ENCODE measurements at places on chromosomes 12 and 14. TPM values are rescaled to one million over a fixed set of nuclear protein-coding genes. Genes with fewer than 3 reads are reported as not detected.

KLHL33 gene
- not detected for total RNA-seq

NUP37 gene
- 32.2 TPM for total RNA-seq

CD4 gene
- not detected for total RNA-seq

LAG3 gene
- total RNA-seq = 0.08 TPM

ACRBP gene
- 0.16 TPM for total RNA-seq

ASB2 gene
- total RNA-seq = not detected

ASCL1 gene
- not detected for total RNA-seq

PTCSC3 gene
- total RNA-seq = not detected

AKAP3 gene
- 1.2 TPM for total RNA-seq

PLA2G1B gene
- not detected for total RNA-seq

FAM222A gene
- 0.72 TPM for total RNA-seq

KCNK13 gene
- total RNA-seq = not detected

WNT1 gene
- not detected for total RNA-seq

SOX5 gene
- not detected for total RNA-seq

AMDHD1 gene
- total RNA-seq = 0.39 TPM

NINJ2 gene
- total RNA-seq = not detected

SYNDIG1L gene
- total RNA-seq = not detected

NRDE2 gene
- 4.5 TPM for total RNA-seq

PXN gene
- 191 TPM for total RNA-seq

LRTM2 gene
- total RNA-seq = not detected

CAPZA3 gene
- not detected for total RNA-seq

SPX gene
- 1.5 TPM for total RNA-seq

WDR20 gene
- 16.9 TPM for total RNA-seq

EXOC3L4 gene
- not detected for total RNA-seq

KRT78 gene
- total RNA-seq = 0.16 TPM

NRIP2 gene
- not detected for total RNA-seq

KRT75 gene
- 4.9 TPM for total RNA-seq

OR6C2 gene
- total RNA-seq = not detected

SLC5A8 gene
- total RNA-seq = 0.08 TPM

SERPINA12 gene
- total RNA-seq = not detected

TMEM253 gene
- 0.31 TPM for total RNA-seq

IFI27 gene
- total RNA-seq = 0.95 TPM

GLT8D2 gene
- 15.4 TPM for total RNA-seq

COL2A1 gene
- 0.72 TPM for total RNA-seq

FGF23 gene
- total RNA-seq = not detected

POTEM gene
- total RNA-seq = not detected

CHMP4A gene
- 50.4 TPM for total RNA-seq

SERPINA1 gene
- 18.9 TPM for total RNA-seq

SNW1 gene
- total RNA-seq = 56.7 TPM

VCPKMT gene
- 2.7 TPM for total RNA-seq

STON2 gene
- 81.2 TPM for total RNA-seq

CLEC4C gene
- not detected for total RNA-seq

TC2N gene
- total RNA-seq = 9.6 TPM

KLRG1 gene
- total RNA-seq = 1.4 TPM

RNASE3 gene
- not detected for total RNA-seq

LRCOL1 gene
- total RNA-seq = not detected

SLC35F4 gene
- not detected for total RNA-seq

TSHR gene
- total RNA-seq = not detected

SMCO2 gene
- 0.31 TPM for total RNA-seq

TEDC1 gene
- total RNA-seq = 34.0 TPM

ACOT6 gene
- not detected for total RNA-seq

C1S gene
- 1.9 TPM for total RNA-seq

NEMP1 gene
- 6.0 TPM for total RNA-seq

ADAMTS20 gene
- not detected for total RNA-seq

SELPLG gene
- total RNA-seq = 0.08 TPM

DPPA3 gene
- total RNA-seq = not detected
